WTC11 (cell line): ENCODE measurements at places on chromosomes 4 and X.

DNA sequence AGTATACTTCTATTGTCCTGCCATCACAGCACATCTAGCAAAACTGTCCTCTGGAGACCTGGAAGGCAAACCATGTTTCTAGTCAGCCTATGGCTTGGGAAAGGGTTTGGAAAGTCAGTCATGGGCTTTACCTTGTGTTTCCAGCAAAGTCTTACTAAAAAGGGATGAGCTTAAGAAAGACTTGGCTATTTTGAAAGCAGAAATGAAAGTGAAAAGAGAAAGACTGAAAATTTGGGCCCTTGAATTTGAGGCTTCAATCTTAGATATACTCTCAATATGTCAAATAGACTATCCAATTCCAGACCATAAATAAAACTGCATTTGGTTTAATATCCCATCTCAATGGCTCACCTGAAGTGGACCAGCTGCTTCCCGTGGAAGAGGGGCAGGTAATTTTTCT, 127.9 kb downstream of the ZNF330 start:
- DNase-seq, result no peak

DNA sequence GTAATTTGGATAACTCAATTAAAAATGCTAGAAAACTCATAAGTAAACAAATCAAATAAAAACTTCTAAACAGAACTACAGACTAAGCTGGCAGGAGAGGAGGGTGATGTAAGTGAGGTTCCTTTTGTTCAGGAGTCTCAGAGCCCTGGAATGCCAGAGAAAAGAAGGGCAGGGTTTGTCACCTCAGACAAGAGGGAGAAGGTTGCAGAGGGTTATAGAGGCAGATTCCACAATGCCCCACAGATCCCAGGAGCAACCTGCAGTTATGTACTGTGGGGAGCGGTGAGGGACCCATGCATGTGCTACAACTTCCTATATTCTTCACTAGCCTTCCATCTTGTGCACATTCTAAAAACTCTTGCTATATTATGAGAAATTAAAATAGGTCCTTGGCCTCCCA, 129.7 kb downstream of the CFAP299 start:
- DNase-seq, result no peak

- DNase-seq, result peak; percentile 68
These were observed 160.8 kb downstream of the DKK2 start for GRCh38 chr4:106875340-106875739.

GRCh38 chr4:157220371-157220881, at the start of gene GRIA2:
TSS of gene GRIA2 (plus strand) at chr4:157220728. CDS start at chr4:157221043, 315 bp downstream.
- DNase-seq, result peak; percentile 84

DNA sequence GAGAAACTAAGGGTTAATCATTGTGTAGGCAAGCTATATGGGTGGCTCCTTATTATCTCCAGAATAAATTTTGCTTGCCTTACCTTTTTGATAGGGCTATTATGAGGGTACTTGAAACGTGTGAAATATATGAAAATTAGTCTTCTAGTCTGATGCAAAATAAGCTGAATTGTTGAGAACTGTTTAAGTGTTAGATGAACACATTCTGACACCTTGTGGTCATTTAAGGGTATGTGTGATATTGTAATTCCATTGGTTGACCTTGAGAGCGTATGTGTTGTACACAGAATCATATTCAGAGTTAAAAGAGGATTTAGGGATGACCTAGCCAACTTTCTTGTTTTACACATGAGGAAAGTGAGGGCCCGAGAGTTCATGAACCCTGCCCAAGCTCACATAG, 44.6 kb upstream of the LINC00632 start:
- DNase-seq, result no peak

- DNase-seq, result peak; percentile 12
These were observed 149.8 kb upstream of the ARHGEF9 start for GRCh38 chrX:63934791-63935190.

- peak; percentile 64 for DNase-seq
These were observed 147.7 kb downstream of the SH3KBP1 start for GRCh38 chrX:19739683-19740082.

DNA sequence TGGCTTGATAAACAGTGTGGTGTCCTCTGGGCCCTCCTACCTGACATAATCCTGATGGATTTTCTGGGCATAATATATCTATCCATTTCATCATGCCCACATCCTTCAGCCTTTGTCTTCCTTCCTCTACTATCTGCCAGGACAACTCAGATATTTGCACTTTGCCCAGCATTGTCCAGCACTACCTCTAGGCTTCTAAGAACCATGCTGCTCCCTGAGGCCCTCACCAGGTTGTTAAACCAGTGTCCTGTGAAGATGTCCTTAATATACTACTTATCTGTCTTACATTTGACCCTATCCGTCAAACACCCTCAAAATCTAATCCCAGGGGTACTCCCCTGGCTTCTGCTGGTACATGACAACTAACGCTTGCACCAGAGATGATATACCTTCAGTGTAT, 58.2 kb upstream of the MAML3 start:
- no peak for DNase-seq

DNA sequence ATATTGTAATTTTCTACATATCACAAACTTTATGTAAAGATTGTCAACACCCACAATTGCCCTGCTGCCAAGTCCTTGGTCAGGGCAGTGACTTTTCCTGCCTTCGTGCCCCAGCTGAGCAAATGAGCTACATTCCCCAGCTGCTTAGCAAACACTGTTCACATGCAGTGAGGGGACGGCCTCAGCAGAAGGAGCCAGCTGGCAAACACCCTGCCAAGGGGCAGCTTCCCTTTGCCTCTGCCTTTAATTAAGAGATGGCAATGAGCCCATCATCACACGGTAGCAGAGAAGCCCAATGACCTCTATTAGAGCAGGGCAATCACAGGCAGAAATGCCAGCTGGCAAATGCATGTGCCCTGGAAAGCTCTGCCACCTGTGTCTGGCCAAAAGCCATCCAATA, 253.4 kb downstream of the EPHA5 start:
- no peak for DNase-seq

DNA sequence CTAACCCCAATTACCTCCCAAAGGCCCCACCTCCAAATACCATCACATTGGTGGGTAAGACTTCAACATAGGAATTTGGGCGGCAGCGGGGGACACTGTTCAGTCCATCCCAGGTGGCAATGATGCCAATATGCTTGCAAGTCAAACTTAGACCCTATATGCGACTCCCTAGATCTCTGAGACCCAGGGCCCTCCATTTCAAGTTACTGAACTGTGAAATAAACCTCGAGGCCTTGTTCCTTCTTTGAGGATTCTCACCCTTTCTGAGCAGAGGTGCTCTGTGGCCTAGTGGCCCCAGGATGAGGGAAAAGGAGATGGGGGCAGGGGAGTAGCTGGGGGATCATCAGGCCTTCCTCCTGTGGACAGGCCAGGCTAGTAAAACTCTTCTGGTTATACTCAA, 44.7 kb downstream of the CNGA2 start:
- DNase-seq, result no peak

- no peak for DNase-seq
These were observed 45.0 kb upstream of the RAB40AL start for GRCh38 chrX:102892103-102892502.

- no peak for DNase-seq
These were observed 14.3 kb downstream of the TRO start for GRCh38 chrX:54934890-54935289.

DNA sequence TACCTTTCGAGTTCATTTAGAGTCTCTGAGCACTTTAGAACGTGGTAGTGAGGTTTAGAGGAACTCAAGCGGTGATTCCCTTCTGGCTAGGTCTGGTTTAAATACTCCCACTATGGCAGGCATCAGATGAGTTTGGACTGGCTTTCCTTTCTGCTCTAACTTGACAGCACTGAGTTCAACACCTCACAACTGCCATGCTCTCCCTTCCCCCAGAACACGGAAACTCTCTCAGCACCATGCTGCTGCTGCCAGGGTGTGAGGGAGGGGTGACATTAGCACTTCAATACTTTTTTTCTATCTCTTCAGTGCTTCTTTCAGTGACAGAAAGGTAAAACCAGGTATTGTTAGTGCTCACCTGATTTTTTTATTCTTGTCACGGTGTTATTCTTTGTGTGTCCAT, 234.5 kb upstream of the AGTR2 start:
- no peak for DNase-seq

DNA sequence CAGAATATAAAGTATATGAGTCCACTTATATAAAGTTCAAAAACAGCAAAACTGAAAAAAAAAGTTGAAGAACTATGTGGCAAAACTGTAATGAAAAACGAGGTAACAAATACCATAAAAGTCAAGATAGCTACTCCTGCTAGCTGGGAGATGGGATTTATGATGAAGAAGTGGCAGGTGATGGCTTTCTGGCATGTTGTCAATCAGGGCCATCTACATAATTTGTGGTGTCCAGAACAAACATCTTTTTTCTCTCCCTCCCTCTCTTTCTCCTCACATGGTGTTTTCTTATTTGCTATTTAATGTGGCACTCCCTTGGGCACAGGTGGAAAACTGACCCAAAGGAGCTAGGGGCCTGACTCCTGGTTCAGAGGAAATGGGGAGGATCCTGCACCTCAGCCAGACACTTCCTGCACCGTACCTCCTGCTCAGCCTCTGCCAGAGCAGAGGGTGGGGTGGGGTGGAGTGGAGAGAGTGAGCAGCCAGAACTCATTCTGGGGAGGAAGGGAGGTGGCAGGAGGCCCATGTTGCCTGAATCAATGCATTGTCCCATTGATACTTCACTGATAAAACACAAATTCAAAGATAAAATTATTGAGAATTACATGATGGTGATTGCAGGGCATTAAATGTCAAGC, 5.3 kb upstream of the SAP30 start:
- DNase-seq, result no peak

DNA sequence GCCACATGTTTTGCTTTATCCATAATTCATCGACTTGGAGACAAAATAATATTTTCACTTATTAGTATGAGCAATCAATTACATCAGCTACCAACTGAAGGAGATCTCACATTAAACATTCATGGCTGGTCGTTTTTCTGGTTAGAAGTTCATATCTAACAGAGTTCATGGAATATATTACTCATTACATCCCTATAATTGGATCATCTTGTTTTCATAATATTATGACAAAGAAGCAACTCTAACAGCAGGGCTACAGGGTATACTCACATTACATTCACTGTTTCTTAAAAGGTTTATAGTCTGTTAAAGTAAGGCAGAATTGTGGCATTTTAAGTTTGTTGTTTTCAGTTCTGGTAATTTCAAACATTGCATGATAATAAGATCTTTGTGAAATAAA, 33.0 kb downstream of the GSTCD start:
- DNase-seq, result no peak

- no peak for DNase-seq
These were observed 115.2 kb downstream of the MBNL3 start for GRCh38 chrX:132373610-132374009.

GRCh38 chr4:112312610-112313239, 15.6 kb downstream of the ALPK1 start:
- no peak for DNase-seq
